ENCODE measurements at places on chromosomes 16 and 17.

- DNase-seq, result no peak
Measured at GRCh38 chr17:49959183-49959935, 9.6 kb upstream of the DLX4 start.

DNA sequence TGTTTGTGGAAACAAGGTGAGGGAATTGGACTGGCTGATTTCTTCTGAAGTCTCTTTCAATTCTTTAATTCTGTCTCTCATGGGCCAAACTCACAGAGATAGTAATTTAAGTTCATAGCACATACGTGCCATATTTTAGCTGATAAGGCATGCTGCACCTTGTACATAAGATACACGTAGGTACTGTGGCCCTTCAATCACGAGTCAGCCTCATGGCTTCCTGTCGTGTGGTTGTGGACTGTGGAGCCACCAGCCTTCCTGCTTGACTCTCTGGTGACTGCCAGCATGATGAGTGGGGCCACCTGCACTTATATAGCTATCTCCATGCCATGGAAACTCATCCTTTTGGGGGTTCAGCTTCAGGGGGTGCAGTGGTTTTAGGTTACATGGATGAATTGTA is 25.1 kb downstream of the KSR1 start:
- DNase-seq, result peak; percentile 72

DNA sequence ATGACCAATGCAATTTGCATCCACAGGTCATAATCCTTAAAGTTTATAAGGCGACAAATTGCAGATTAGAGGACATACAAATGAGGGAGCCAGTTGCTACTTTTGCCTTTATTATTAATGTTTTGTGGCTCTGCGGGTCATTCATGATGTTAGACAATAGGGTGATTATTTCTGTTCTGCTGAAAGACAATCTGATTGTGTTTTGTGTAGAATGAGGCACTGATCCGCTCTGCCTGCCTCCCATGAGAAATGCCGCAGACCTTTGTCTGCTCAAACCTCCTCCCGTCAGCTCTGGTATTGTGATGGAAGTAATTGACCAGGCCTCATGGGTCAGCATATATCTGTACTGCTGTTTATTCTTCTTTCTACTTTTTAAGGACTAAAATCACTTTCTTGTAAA is 224.9 kb downstream of the PRKCA start:
- no peak for DNase-seq

GRCh38 chr17:42760652-42761581 is at the start of gene RAMP2:
RAMP2 (plus strand) TSS chr17:42761227; CDS start chr17:42761262, 35 bp downstream.
- DNase-seq, result peak; percentile 40

DNA sequence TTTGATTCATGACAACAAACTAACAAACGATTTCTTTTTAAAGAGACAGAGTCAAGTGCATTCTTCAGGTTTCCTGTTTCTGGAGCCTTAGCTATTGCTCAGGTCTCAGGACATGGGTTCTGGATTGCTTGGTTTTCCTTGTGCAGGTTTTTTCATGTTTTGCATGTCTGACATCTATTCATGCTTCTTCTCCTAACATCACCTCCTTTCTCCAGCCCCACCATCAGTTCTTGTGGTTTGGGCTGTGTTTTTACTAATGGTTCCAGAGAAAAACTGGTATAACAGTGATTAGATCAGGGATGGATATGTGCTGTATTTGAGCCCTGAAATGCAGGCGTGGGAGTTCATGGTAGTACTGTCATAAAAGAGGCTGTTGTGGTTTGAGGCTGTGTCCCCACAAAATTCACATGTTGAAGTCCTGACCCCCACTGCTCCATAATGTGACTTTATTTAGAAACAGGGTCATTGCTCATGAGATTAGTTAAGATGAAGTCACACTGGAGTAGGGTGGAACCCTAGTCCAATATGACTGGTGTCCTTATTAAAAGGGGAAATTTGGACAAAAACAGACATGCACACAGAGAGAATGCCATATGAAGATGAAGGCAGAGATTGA is 67.9 kb downstream of the IRX6 start:
- DNase-seq, result peak; percentile 10

DNA sequence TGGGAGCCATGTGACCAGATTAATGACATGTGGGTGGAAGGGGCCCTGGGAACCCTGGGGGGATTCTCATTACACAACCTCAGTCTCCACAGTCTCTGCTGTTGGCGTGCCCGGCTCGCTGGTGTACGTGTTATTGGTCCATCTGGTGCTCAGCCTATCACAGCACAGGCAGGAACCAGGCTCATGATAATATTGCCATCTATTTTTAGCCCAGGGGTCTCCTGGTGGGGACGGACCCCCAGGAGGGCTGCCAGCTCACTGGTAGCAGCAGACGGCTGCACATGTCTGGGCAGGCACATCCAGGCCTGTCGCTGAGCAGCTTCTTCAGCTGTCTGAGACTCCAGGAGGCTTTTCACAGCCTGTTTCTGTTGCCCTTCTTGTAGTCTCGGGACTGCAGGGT is 123.8 kb downstream of the RAB11FIP4 start:
- no peak for DNase-seq

GRCh38 chr17:28327031-28327607 is 8.1 kb downstream of the TMEM97 start:
- no peak for DNase-seq

DNA sequence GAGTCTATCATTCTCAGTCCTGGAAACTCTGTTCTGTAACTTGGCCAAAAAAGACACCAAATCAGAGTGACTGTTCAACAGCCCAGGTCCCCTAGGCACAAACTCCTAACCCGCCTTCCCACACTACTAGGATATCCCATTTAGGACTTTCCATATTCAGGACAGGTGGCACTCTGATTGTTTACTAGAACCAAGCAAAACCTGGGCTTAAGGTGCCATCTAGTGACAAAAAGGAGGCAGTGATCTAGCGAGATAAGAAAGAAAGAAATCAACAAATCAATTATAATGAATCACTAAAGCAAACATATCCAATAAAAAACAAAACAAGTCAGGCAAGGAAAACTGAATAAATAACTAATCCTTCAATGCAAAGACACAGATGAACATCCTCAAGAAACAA is 203.9 kb downstream of the CEP112 start:
- peak; percentile 36 for DNase-seq

DNA sequence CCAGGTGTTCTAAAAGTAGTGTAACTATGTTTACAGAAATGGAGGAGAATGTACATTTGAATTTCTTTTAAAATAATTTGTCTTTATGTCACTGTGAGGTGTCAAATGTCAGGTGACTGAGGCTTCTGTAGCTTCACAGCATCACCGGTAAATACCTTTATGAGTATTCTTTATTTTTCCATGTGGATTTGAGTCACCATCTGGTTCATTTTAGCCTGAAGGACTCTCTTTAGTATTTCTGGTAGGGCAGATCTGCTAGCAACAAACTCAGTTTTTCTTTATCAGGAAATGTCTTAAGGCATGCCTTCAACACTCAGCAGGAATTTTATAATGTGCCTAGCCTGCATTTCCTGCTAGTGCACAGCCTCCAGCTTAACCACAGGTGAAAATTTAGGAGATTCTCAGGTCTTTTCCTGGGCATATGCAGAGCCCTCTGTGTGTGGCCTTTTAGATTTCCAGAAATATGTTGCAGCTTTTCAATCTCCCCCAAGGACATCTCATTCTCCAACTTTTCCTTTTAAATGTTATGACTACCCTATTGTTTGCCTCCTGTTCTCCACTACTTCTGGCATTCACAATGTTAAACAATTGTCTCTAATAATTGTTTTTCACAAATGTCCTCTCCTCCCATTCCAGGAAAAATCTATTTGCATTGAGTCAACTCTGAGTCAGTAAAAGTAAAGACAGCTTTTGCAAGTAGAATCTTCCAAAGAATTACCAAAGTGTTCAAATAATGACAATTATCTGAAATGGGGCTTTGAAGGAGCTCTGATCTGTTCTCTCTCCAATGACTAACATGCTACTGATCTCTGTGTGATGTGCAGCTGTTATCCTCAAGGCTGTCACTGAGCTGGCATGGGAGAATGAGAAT is 239.4 kb upstream of the CPHXL start:
- DNase-seq, result no peak

Data from hematopoietic multipotent progenitor cell treated with erythropoietin and hydrocortisone succinate and interleukin-3 and kit ligand, for 4 days (in vitro differentiated cells).